ENCODE measurements at places on chromosomes 4 and X. TPM values are rescaled to one million over a fixed set of nuclear protein-coding genes. Genes with fewer than 3 reads are reported as not detected.

ABLIM2 gene
- 0.09 TPM for total RNA-seq

USP26 gene
- not detected for total RNA-seq

HSD17B10 gene
- 51.4 TPM for total RNA-seq

RAI2 gene
- total RNA-seq, result not detected

PGAM4 gene
- total RNA-seq, result not detected

SHOX gene
- total RNA-seq, result not detected

VCX3A gene
- not detected for total RNA-seq

APOOL gene
- 19.1 TPM for total RNA-seq

CFI gene
- 1.2 TPM for total RNA-seq

SLBP gene
- 49.5 TPM for total RNA-seq

UBE2K gene
- total RNA-seq, result 29.8 TPM

Measured in smooth muscle cell of the umbilical artery (primary cell).